Stimulated activated CD4-positive, alpha-beta T cell treated with anti-CD3 and anti-CD28 coated beads, TNF-alpha, amount 100 ng/mL, for 1 hour (primary cell): ENCODE measurements at places on chromosomes 1 and 21.

DNA sequence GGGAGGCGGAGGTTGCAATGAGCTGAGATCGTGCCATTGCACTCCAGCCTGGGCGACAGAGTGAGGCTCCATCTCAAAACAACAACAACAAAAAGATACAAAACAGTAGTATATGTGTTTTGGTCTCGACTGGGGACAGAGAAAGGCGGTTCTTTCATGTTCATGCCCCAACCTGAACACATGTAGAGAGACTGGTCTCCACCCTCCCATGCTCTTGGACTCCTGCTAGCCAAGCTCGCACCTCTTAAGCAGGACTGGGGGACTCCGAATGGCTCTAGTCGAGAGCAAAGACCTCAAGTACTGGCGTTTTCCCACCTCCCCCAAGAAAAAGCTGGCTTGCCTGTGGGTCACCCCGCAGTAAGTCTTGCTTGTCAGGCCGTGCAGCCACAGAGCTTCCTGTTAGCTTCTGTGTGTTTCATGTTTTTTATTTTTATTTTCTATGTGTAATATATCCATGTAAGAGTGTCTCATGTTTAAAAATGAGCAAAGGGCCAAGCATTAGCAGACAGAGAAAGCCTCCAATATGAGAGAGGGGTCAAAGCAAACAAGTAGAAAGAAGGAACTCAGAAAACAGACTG lies 91.6 kb downstream of the SCCPDH start:
- no peak for DNase-seq

DNA sequence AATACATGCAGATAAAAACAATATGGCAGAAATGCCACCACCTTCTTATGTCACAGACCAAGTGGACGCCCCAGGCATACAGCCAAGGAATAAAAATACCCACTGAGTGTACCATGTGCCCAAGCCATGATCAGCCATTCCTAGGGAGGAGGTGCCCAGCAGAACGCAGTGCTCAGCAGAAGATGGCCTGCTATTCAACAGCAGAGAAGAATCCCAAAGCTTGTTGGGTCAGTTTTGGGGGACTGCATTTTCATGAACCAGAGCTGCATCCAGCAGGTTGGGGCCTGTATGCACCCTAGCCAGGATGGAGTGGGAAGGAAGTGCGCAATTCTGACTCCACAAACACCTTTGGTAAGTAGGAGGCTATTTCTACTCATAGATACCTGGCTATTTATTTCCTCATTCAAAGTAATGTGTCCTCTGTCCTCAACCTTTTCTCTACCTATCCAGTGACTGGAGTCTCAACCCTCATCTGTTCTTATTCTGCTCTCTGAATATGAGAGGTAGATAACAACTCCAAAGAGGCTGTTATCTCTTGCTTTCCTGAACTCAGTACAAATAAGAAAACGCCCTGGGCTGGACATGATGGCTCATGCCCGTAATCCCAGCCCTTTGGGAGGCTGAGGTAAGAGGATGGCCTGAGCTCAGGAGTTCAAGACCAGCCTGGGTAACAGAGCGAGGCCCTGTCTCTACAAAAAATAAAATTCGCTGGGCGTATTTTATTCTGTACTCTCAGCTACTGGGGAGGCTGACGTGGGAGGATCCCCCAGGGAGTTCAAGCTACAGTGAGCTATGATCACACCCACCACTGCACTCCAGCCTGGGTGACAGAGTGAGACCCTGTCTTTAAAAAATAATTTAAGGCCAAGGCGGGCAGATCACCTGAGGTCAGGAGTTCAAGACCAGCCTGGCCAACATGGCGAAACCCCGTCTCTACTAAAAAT lies 2.5 kb upstream of the PLEKHM2 start:
- no peak for DNase-seq

GRCh38 chr1:58932859-58933598 lies 149.2 kb upstream of the JUN start:
- no peak for DNase-seq

GRCh38 chr21:44462834-44463200 lies 7.5 kb downstream of the LRRC3 start:
- no peak for DNase-seq

DNA sequence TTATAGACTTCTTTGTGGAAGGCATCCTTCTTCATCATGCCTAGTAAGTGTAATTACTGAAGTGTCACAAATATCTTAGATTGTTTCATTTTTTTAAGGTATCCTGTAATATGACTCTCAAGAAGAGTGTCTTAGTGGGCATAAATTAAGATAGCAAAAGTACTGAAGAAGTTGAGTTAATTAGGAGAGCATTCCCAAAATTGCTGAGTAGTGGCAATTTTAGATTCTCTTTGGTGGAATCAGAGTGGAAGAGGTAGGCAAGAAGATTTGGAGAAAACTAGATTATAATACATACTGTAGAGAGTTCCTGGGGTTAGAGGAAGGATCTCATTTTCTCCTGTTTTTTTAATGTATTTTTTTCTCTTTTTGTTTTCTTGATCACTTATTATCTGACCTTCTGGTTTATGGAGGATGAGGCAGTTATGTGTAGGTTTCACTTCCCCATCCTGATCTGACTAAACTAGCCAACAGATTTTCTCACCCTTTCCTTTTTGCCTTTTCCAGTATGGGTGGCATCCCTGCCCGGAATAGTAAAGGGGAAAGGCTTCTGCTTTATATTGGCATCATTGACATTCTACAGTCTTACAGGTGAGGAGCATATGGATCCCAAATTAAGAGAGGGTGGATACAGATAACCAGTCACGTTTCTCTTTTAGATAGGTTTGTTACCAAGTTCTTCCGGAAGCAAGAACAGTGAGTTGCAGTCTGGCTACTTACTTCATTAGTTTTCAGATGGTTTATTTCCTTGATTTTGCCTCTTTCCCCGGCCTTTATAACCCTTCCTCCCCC lies 16.7 kb upstream of the PSMD4 start:
- DNase-seq = no peak

DNA sequence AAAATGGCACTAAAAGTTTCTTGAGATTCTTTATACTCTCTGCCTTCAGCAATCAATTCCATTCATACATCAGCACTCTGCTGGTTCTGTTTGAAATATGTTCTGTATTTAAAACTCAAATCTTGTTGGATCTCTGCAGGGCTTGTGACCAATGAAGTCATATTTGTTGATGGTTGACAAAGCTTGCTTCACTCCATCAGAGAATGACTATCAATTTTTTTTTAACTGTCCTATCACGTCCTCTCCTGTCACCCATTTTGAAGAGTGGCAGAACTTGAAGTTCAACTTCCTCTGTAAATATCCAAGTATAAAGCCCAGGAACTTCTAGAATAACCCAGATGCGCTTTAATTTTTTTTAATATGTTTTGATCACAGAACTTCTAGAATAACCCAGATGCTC lies 10.9 kb downstream of the PRDX6 start:
- DNase-seq = no peak

GRCh38 chr1:44062656-44063179 lies 31.5 kb upstream of the SLC6A9 start:
- DNase-seq = no peak

DNA sequence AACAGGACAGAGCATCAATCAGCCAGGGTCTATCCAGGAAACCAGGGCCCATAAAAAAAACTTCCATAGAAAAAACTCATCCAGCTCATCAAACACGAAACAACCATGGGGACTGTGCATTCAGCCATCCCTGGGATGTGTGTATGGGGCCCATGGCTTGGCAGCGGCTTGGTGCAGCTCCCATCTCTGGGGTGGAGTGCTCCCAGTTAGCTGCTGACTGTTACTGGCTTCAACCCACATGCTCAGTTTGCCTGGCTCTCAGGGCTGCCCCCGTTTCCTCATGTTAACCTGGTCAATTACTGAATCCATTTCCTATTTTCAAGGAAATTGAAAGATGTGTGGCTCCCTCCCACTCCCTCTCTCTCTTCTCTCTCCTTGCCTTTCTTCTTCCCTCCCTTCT lies 37.3 kb upstream of the STUM start:
- DNase-seq = no peak
